ENCODE measurements at places on chromosomes 7 and 10. TPM values are rescaled to one million over a fixed set of nuclear protein-coding genes. Genes with fewer than 3 reads are reported as not detected.

Gene CYTH3
- total RNA-seq = 7.9 TPM

Gene GJD4
- total RNA-seq = not detected

DNA sequence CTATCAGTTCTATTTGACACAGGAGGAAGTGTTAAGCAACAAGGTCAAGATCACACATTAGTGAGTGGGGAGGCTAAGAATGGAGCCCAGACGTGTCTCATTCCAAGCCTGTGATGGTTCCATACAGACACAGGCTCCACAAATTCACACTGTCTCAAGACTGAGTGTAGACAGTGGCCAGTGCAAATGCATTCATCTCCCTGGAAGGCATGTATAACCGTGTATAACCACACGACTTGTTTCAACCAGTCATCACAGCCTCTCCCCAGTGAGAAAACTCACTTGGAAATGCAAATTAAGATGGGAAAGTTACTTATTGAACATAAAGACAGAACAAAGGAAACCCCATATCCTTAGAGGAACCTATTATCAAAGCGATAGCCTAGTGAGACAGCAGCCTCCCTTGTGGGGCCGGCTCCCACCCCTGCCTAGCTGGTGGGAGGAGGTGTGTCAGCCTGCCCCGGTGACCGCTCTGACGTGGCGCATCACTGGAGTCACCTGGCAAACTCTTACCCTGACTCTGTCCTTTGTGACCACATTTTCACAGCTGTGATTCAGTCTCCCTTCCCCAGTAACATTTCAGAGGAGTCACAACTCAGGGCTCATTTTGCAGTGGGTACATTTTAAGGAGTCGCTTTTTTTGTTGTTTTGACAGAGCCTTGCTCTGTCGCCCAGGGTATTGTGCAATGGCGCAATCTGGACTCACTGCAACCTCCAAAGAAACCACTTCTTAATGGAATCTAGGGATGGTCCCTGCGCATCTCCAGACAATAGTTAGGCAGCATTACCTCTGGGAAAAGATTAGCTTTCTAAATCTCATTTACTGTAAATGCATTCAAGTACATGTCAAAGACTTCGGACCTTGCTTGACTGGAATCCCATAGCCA, 126.6 kb upstream of the PARD3 start:
- peak; percentile 86 for ATAC-seq

DNA sequence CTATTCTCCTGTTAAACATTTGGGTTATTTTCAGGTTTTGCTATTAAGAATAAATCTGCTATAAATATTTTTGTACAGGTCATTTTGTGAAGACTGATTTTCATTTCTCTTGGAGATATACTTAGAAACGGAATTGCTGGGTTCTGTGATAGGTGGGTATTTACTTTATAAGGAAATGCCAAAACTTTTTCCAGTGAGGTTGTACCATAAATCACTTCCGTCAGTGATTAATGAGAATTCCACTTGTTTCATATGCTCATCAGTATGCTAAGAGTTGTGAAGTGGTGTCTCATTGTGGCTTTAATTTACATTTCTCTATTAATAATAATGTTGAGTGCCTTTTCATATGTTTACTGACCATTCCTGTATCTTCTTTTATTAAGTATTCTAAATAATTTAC, 84.0 kb upstream of the KLF14 start:
- ATAC-seq = no peak

- peak; percentile 40 for ATAC-seq
Measured at GRCh38 chr7:2403718-2404648, 572 bp downstream of the CHST12 start.

All from esophagus mucosa (tissue), 1 donor.